ENCODE measurements at places on chromosomes 12 and 14.

DNA sequence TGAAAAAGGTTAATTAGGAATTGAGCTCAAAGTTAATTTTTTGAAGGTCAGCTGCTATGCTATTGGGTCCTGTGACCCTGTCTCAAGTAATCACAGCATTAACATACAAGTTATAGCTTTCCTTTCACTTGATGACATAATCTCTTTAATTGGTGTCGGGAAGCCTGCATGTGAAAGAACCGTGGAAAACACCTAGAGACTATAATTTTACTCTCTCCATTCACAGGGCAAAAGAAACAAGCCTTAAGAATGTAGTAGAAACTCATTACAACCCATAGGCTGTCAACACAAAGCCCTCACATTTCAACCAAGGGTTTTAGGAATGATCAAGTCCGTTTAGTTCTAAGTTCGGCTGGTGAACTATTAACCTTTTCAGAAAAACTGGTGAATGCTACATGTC, 104.4 kb downstream of the PPM1A start:
- no peak for DNase-seq

DNA sequence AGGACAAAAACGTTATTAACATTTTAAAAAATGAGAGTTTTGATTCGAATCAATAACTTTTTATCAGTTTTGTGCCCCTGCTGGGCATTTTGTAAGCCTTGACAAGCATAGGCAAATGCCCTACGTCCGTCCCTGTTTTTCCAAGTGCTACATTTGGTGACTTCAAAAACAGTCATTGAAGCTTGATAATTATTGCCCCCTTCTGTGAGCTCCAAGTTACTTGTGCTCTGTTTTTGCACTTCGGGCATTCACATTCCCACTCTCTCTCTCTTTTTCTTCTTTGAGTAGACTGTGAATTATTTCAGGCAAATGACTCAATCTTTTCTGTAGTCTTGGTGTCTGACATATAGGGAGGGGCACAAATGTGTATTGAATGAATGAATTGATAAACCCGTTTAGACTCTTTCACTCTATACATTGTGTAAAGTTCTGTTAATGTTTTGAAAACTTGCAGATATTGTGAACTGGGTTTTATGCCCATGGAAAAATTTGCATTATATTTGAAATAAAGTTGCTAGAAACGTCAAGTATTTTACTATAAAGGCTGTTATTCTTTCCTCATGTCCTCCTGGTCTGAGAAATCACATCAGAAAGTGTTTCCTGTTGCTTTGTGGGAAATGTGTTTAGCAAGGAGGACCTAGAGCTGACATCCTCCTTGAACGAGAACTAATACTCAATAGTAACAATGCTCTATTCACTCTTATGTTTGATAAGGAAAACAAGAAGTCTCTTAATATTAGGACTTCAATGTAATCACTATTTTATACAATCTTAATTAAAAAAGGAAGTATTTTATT, 1.4 kb downstream of the APAF1 start:
- DNase-seq = peak; percentile 47

DNA sequence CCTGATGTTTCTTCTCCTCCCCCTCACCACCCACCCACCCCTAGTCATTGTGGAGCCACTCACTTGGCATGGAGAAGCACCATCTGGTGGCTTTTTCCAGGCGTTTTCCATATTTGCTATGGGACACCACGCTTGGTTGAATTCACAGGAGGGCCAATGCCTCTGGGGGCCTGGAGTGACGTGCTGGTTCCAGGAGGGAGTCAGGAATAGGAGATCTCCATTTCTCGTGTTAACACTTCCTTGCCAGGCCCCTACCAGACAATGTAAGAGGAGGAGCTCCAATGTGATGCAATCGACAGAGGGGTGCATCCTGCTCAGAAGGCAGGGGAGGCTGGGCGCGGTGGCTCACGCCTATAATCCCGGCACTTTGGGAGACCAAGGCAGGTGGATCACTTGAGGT, 21.6 kb upstream of the TESC start:
- DNase-seq = no peak

GRCh38 chr12:40378691-40379090, 153.9 kb downstream of the LRRK2 start:
- no peak for DNase-seq

DNA sequence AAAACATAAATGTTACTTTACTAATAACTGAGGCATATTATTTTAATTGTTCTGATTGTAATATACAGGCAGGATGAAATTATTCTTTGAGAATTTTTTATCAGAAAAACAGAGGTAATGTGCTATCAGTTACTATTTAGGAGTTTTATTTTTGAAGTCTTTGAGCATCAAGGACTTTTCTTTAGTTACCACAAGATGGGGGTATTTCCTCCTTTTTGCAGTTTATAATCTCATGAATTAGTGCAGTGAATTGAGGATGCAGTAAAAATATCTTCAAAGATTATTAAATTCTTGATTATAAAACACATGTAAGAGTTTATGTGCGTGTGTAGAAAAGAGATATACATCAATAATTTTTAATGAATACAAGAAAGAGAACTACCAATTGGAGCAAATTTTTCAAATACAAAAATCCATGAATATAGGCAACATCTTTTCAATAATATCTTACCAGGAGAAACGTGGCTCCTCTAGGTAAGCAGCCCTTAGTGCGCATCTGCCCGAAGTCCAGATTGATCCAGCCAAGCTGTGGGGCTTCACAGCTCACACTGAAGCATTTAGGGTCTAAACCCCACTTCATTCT, 71.6 kb downstream of the ERGIC2 start:
- DNase-seq = peak; percentile 29

All from KBM-7 (cell line).